ENCODE measurements at places on chromosomes 11 and 22.

DNA sequence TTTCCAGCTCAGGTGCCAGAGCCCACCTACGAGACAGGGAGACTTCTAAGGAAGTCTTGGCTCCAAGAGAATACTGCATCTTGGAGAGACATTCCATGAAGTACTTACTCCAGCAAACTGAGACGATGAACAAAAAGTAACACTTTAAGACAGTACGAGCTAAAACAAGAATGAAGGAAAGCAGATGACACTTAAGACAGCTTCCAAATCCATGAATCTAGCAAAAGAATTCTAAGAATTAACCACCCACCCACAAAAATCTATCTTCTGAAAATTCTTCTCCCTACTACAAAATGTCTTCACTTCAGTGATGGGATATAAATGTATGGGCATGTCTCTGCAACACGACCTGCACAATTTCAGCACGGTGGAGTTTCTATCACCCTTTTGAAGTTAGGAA lies 132.9 kb downstream of the C11orf58 start:
- no peaks in the 10 kb centered on the region for H3K27me3 ChIP-seq
- H3K36me3 ChIP-seq, result no peaks in the 10 kb centered on the region
- H3K4me3 ChIP-seq, result no peak overlapping the region

GRCh38 chr22:47878460-47878859 lies 1116.0 kb downstream of the TBC1D22A start:
- DNase-seq, result no peak
- H3K4me3 ChIP-seq, result no peak overlapping the region
- no peaks in the 10 kb centered on the region for H3K4me1 ChIP-seq

- peaks cover 15% of the 10 kb centered on the region for H3K4me1 ChIP-seq
- no peak overlapping the region for H3K4me3 ChIP-seq
- no peak overlapping the region for H3K27ac ChIP-seq
- no peak for DNase-seq
Observed at GRCh38 chr11:102464859-102465500, 12.4 kb upstream of the TMEM123 start.

DNA sequence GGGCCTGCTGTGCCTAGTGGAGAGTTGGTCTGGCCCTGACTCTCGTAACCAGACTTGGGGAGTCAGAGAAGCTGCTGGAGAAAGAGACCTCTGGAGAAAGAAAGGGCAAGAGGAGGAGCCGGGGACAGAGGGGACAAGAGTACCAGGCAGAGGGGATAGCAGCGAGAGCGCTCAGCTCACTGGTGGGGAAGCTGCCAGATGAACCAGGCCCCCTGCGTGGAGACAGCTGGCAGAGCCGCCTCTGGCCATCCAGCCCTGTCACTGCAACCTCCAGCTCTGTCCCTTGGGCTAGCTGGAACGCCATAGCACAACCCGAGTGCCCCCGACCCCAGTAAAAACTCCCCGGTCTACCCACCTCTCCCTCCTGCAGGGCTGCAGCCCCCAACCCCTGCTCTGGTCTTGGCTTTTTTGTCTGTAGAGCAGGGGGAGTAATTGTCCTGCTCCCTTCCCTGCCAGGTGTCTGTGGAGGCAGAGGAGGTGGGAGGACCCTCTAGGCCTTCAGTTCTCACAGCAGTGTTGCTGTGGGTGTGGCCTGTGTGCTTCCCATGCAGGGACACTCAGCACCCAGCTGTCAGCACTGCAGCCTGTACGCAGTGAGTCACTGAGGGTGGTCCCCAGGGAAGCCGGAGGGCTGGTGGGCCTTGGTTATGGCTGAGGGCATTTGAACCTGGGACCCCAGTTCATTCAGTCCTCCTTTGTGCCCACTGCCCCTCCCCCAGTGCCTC lies 4.8 kb upstream of the SUN2 start:
- no peak for DNase-seq
- H3K27me3 ChIP-seq, result no peaks in the 10 kb centered on the region
- no peak overlapping the region for H3K4me3 ChIP-seq
- H3K27ac ChIP-seq, result no peak overlapping the region

DNA sequence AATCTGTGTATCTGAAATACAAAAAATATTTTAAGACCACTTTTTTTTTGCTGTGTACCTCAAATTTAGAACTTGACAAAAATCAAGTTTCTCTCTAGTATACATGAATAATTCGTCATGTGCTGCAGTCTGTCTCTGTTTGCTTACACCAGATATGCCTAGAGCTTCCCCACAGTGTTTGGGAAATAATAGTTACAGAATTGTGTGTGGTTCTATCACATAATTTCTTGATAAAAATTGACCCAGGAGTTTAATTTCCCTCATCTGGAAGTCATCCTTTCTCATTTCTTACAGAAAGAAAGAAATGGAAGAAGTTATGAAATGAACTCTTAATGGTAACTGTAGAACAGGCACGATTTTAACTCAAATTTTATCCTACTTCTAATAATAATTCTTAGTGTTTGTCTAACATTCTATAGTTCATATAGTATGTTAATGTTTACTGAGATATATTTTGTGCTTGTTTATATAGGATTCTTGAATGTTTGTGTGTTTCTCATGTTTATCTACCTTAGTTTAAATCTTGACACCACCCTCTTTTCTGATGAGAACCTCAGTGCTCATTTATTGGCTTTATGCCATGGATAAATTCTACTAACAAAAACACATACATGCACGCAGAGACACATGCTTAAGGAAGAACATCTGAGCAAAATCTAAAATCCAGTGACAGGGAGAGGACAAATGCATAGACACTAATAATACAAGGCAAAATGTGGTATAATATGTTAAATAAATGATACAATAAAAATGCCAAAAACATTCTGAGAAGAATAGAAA lies 61.4 kb upstream of the CTSC start:
- peaks cover 14% of the 10 kb centered on the region for H3K4me1 ChIP-seq
- no peak for DNase-seq
- H3K27me3 ChIP-seq, result no peaks in the 10 kb centered on the region
- no peak overlapping the region for H3K27ac ChIP-seq

DNA sequence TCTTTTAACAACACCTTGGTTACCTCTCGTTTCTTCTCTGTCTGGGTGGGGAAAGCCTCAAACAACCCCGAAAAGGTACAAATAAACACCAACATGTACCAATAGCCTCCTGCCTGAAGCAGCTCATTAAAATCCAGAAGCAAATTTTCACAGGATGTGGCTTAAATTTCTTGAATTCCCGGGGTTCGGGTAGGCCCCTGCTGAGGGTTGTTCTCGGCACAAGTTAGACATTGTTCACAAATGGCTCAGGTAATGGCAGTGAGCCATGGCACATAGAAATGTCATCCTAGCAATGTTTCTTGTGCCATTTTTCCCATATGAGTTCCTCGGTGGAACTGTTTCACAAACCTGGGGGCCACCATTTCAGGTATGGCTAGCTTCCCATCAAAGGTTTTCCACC lies 19.7 kb upstream of the GLYATL1 start:
- H3K36me3 ChIP-seq, result no peaks in the 10 kb centered on the region
- H3K4me3 ChIP-seq, result no peak overlapping the region
- DNase-seq, result no peak
- H3K4me1 ChIP-seq, result no peaks in the 10 kb centered on the region

DNA sequence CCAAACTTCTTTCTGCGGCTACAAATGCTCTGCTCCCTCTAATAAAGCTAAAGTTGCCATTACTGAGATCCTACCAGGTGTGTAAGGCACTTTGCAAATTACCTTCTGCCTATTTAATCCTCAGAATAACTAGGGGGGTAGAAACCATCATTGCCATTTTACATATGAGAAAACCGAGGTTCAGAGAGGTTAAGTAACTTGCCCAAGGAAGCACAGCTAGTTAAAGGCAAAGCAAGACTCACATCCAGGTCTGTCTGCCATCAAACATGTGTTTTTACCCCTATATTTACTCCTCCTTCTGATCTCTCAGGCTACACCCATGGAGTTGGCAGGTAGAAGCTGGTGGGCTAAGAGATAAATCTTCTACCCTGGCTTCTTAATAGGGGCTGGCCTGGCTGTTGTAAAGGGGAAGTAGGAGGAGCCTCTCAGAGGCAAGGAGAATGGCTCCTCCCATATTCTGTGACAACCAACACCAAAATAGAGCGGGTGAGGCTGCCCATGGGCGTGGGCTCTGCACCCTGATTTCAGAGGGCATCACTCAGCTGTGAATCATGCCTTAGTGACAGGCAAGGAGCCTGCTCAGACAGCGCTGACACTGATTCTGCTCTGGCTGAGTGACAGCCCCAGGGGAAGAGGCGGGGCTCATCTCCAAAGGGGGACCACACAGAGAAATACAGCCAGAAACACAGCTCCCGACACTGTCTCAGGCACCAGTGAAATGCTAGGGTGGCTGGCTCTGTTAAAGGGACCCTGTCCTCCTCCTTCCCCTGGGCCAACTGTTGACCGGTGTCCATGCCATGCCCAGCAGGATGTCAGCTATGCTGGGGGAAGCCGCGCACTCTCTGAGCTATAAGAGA lies 106.8 kb downstream of the ABTB2 start:
- H3K27me3 ChIP-seq, result no peaks in the 10 kb centered on the region
- no peaks in the 10 kb centered on the region for H3K36me3 ChIP-seq
- DNase-seq, result peak; percentile 43

GRCh38 chr22:30859714-30860095 lies 108.9 kb downstream of the MORC2 start:
- H3K27ac ChIP-seq, result no peak overlapping the region
- H3K36me3 ChIP-seq, result no peaks in the 10 kb centered on the region
- H3K4me3 ChIP-seq, result no peak overlapping the region
- no peak for DNase-seq
- H3K4me1 ChIP-seq, result no peaks in the 10 kb centered on the region

DNA sequence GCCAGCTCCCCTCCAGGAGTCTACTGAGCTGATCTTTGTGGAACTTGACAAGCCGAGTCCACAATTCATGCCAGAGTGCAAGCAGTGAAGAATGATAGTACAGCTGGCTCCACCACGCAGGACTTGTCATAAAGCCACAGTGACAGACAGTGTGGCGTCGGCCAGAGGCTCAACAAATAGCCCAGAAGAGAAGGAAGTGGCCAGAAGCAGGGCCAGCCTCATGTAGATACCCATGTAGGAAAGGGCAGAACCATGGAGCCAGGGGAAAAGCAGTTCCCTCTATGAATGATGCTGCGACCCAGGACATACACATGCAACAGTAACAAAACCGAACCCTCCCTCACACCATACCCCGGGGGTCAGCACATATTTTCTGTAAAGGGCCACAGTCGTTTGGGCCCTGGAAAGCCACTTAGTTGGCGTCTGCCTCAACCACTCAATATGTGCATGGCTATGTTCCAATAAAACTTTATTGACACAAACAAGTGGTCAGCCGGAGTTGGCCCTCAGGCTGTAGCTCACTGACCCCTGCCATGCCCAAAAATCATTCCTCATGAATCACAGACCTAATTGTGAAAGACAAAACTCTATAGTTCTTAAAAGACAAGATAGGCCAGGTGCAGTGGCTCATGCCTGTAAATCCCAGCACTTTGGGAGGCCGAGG lies 161.4 kb downstream of the BRD1 start:
- H3K27ac ChIP-seq, result no peak overlapping the region
- no peak for DNase-seq
- no peak overlapping the region for H3K4me3 ChIP-seq

GRCh38 chr11:2208691-2209369 lies 37.2 kb upstream of the TH start:
- no peak overlapping the region for H3K4me3 ChIP-seq
- no peaks in the 10 kb centered on the region for H3K27me3 ChIP-seq
- H3K4me1 ChIP-seq, result no peaks in the 10 kb centered on the region
- H3K36me3 ChIP-seq, result no peaks in the 10 kb centered on the region
- no peak for DNase-seq
- H3K27ac ChIP-seq, result no peak overlapping the region

DNA sequence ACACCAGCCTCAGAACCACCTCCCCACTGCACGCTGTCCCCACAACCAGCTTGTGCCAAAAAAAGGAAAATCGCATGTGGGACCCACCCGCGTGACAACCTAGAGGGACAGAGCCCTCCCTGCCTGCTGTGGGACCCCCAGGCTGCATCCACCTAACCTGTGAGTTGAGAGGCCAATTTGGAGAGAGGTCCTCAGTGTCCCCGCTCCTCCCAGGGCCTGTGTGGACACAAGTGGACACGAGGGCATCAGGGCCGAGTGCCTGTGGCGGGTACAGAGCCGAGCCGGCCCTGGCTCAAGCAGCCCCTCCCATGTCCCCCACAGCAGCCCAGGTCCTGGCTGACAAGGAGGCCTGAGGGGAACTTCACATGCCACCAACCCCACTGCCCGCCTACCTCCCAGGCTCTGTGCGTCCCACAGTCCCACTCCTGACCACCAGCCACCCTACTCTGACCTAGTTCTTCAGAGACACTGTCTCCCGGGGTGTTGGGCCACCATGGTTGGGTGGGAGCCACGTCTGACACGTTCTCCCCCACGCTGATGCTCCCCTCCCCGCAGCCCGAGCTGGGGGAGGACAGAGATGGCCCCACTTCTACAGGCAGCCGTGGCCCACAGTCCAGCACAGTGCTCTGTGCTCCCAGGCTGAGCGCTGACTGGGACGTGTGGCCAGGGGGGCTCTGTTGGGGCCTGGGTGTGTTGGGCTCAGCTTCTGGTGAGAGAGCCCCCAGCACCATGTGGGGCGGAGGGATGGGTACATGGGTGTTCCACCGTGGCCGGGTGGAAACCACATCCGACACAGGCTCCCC lies 19.2 kb downstream of the SELENOO start:
- peaks cover 66% of the 10 kb centered on the region for H3K36me3 ChIP-seq
- H3K4me3 ChIP-seq, result no peak overlapping the region
- no peaks in the 10 kb centered on the region for H3K27me3 ChIP-seq
- H3K4me1 ChIP-seq, result no peaks in the 10 kb centered on the region

DNA sequence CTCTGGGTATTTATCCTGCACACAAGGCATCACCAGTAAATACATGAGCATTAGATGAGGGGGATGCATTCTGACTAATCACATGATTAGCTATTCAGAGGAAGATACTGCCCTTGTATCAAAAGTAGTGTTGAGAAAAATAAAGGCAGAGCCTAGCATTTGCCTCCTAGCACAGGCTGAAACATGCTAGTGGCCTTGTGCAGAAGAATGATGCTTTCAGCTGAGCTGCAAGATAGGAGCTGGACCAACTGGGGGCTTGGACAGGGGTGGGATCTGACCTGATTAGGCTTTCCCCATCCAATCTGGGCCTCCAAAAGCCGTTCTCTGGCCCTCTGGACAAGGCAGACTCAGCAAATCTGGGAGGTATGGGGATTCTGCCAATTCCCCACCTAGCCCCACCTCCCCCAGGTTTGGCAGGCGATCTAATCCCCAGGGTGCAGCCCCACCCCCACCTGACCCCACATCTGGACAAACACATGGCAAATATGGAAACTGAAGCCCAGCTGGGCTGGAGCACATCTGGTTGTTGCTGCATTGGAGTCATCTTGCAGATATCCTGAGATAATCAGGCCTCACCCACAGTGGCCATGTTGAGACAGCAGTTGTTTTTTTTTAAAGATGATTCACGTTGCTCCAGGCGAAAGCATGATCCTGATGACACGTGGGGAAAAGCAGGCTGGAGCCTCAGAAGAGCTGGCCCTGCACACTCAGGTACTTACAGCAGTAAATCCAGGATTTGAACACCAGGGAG lies 4.4 kb upstream of the MISFA start:
- no peak for DNase-seq
- H3K4me3 ChIP-seq, result no peak overlapping the region
- H3K4me1 ChIP-seq, result peaks cover 7% of the 10 kb centered on the region
- H3K36me3 ChIP-seq, result peaks cover 3% of the 10 kb centered on the region
- H3K27ac ChIP-seq, result no peak overlapping the region

GRCh38 chr22:34973926-34974325 lies 92.0 kb upstream of the ISX start:
- no peaks in the 10 kb centered on the region for H3K36me3 ChIP-seq
- H3K27me3 ChIP-seq, result no peaks in the 10 kb centered on the region
- DNase-seq, result no peak
- H3K4me1 ChIP-seq, result no peaks in the 10 kb centered on the region
- no peak overlapping the region for H3K27ac ChIP-seq
- H3K4me3 ChIP-seq, result no peak overlapping the region

GRCh38 chr11:34652191-34652973 lies 31.5 kb downstream of the EHF start:
- H3K4me3 ChIP-seq, result no peak overlapping the region
- no peak for DNase-seq
- H3K27ac ChIP-seq, result no peak overlapping the region
